Renal cortex interstitium (tissue), 15 donors: ENCODE measurements at places on chromosomes 2 and 18. TPM values are rescaled to one million over a fixed set of nuclear protein-coding genes. Genes with fewer than 3 reads are reported as not detected.

Gene ANKRD30BL
- 1.2 TPM for polyA plus RNA-seq

Gene KIAA2012
- 0.06 TPM for polyA plus RNA-seq

Gene IL37
- 0.24 TPM for polyA plus RNA-seq

Gene TEX44
- polyA plus RNA-seq, result not detected

Gene NEB
- 22.1 TPM for polyA plus RNA-seq

- no peak for DNase-seq
These were observed 60.5 kb upstream of the LGALSL start for GRCh38 chr2:64393383-64394010.

GRCh38 chr2:55160422-55160821 is 71.7 kb downstream of the CLHC1 start:
- no peak for DNase-seq
